Temporal lobe (tissue), 4 donors: ENCODE measurements at places on chromosomes 1 and 21. TPM values are rescaled to one million over a fixed set of nuclear protein-coding genes. Genes with fewer than 3 reads are reported as not detected.

The PSMG1 gene
- total RNA-seq: 10.8 TPM

The STYXL2 gene
- 0.25 TPM for total RNA-seq

The LDLRAD2 gene
- total RNA-seq: not detected

The AADACL4 gene
- total RNA-seq: not detected

The PADI1 gene
- total RNA-seq: not detected

The ADORA1 gene
- total RNA-seq: 9.1 TPM

The RGS5 gene
- total RNA-seq: 14.5 TPM

The CD53 gene
- total RNA-seq: 2.7 TPM

The CLEC20A gene
- total RNA-seq: not detected

The CRYBG2 gene
- total RNA-seq: 1.5 TPM

The LAPTM5 gene
- 3.9 TPM for total RNA-seq

The PCAT6 gene
- total RNA-seq: not detected

The MKNK1 gene
- 8.9 TPM for total RNA-seq

The MTARC2 gene
- total RNA-seq: 7.6 TPM

The SYCP1 gene
- total RNA-seq: not detected

The GLIS1 gene
- not detected for total RNA-seq

The KIRREL1 gene
- 12.0 TPM for total RNA-seq

The FCRLA gene
- total RNA-seq: 0.49 TPM

The RAB42 gene
- 3.2 TPM for total RNA-seq

The TCHHL1 gene
- not detected for total RNA-seq

The GOLT1A gene
- total RNA-seq: 0.25 TPM

The SYNC gene
- total RNA-seq: 3.7 TPM

The VCAM1 gene
- 19.9 TPM for total RNA-seq

The CFHR5 gene
- not detected for total RNA-seq

The PTAFR gene
- total RNA-seq: 0.74 TPM

The NBPF9 gene
- 13.0 TPM for total RNA-seq

The HRNR gene
- not detected for total RNA-seq

The TMEM53 gene
- total RNA-seq: 2.0 TPM

The SPRR4 gene
- total RNA-seq: not detected

The BNIPL gene
- 0.25 TPM for total RNA-seq

The CACNA1S gene
- under 0.01 TPM for total RNA-seq

The CORT gene
- total RNA-seq: 1.2 TPM

The TMCC2 gene
- total RNA-seq: 27.5 TPM

The CDA gene
- not detected for total RNA-seq

The LEMD1 gene
- 5.4 TPM for total RNA-seq

The MAEL gene
- 0.74 TPM for total RNA-seq

The LCE1D gene
- not detected for total RNA-seq

The ADORA3 gene
- total RNA-seq: 0.74 TPM

The SPRR2F gene
- total RNA-seq: not detected

The LCE4A gene
- not detected for total RNA-seq

The GPR37L1 gene
- 1.2 TPM for total RNA-seq

The MFSD2A gene
- total RNA-seq: 18.7 TPM

The MMP23B gene
- total RNA-seq: 0.74 TPM

The KRTAP11-1 gene
- not detected for total RNA-seq

The GRIK3 gene
- total RNA-seq: 34.7 TPM

The TMEM79 gene
- total RNA-seq: 0.98 TPM

The ITLN2 gene
- total RNA-seq: not detected
